Fibroblast of villous mesenchyme (primary cell): ENCODE measurements at places on chromosomes 12 and 14.

DNA sequence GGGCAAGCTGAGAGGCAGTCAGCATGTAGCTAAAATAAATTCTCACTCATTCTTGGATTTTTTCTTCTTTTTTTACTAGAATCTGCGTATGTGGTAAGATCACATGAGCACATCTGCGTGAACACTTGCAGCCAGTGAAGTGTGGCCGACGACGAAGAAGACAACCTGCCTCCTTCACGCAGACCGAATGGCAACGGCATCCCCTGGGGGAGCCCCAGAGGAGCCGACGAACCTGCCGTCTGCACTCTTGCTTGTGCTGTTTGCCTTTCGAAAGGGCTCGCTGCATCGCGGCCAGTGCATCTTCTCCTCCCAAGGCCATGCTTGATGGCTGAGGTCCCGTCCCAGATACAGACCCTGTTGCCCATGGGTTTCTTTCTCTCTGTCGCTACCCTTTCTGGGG is 113.8 kb downstream of the KCNK10 start:
- DNase-seq = no peak

DNA sequence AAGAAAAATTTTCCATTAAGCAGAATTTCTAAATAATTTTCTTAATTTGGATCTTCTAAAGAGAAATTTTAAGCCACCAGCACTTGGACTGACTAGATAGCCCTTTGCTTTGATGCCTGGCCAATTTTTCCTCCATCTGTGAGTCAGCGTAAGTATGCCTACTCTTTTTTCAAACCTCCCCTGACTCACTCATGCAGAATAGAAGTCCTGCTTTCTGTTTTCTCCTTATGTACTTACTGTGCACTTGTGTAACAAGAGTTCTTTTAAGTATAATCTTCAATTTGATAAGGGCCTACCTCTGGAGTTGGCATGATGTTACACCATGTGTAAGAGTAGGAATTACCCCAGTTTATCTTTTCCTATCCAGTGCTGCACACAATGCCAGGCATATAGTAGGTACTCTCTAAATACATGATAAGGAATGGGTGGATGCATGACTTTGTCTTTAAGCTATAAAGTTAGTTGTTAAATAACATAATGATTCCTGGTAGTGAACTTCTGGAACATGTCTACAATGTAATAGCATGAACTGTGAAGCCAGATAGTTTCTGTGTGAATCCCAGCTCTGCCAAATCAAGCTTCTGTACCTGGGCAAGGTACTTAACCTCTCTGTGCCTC is 329.6 kb downstream of the TMTC2 start:
- DNase-seq = peak; percentile 77

- DNase-seq = no peak
Observed at GRCh38 chr12:50112456-50113218, 601 bp downstream of the COX14 start.

- peak; percentile 65 for DNase-seq
Observed at GRCh38 chr14:89171168-89171567, 245.9 kb downstream of the FOXN3 start.

GRCh38 chr12:104464899-104465298 is 8.2 kb downstream of the CHST11 start:
- no peak for DNase-seq

DNA sequence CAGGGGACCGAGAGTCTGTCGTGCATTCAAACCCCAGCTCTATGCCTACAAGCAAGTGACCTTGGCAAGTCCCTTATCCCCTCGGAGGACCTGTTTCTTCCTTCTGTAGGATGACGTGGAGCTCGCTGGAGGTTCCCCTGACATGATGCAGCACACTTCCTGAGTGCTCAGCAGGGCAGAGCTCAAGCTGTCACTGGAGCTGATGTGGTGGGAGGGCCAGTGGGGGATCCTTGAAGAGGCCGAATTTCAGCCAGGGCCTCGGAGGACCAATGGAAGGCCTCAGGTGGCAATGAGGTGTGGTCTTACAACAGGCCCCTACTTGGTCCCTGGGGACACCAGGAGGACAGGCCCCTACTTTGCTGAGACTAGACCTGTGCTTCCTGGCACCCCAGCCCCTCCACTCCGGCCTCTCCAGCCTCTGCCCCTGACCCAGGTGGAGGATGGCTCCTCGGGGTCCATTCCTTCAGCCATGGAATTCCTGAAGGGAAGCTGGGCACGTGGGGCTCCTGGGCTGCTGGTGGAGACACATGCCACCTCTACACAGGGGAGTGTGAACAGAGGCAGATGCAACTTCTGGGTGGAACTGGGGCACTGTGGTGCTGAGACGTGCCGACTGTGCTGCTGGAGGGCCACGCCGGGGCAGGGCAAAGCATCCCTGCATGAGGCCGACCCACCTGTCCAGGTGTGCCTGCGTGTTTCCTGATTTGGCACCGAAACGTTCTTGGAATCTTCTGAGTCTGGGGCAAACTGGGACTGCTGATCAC is 18.7 kb upstream of the KIF26A start:
- no peak for DNase-seq

GRCh38 chr12:50533203-50533584 is 28.4 kb downstream of the DIP2B start:
- DNase-seq = no peak

- no peak for DNase-seq
Observed at GRCh38 chr14:60684203-60684602, 34.9 kb upstream of the SIX1 start.

DNA sequence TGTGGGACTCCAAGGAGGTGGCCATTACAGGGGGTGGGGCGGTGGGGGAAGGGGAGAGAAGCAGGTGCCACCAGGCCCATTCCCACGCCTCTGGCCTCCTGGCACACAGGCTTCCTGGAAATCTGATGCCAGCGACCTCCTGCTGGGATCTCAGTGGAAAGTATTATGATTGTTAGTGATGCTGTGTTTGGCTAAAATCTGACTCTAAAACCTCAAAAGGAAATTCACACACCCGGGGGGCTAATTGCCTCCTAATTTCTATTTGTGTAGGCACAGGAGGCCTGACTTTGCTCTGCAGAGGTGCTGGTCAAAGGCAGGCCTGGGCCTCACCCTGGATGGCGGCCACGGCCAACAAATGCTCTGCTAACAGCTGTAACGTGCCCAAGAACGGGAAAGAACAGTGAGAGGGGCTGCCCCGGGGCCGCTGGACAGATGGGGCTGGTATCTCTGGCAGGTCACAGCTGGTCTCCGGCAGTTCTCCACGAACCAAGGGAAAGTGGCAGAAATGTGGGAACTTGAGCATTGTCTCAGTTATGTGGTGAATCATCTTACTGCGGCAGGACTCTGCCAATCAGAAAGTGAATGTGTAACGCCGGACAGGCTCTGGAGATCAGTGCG is 14.3 kb downstream of the FAM181A start:
- peak; percentile 24 for DNase-seq

- no peak for DNase-seq
Observed at GRCh38 chr12:18521461-18521860, 216.4 kb downstream of the PLCZ1 start.

DNA sequence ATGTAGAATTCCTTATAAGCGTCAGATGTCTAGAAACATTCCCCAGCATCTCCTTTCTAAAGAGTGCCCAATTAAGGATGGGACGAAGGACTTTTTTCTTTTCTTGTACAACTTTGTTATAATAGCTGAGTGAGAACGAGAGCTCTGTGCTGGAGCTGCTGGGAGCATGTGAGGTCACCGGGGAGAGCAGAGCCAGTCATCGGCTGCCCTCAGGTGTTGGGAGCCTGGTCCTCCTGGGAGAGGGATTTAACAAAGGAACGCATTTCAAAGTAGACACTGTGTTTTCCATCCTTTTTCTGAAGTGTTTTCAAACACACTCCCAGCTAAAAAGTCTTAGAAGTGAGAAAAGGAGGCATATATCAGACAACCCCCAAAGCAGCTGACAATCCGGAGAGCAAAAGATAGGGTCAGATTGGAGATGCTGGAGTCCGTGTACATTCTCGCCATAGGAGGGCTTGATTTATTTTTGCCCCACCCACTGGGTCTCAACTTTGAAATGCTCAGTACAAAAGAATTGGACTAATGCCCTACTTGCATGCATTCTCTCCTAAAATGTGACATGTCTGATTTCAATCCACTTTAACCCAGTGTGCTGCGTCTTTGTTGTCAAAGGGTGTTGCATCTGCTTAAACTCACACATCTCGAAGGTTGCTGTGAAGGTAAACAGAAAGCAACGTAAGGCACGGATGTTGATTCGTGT is 50.8 kb upstream of the PIWIL1 start:
- no peak for DNase-seq

DNA sequence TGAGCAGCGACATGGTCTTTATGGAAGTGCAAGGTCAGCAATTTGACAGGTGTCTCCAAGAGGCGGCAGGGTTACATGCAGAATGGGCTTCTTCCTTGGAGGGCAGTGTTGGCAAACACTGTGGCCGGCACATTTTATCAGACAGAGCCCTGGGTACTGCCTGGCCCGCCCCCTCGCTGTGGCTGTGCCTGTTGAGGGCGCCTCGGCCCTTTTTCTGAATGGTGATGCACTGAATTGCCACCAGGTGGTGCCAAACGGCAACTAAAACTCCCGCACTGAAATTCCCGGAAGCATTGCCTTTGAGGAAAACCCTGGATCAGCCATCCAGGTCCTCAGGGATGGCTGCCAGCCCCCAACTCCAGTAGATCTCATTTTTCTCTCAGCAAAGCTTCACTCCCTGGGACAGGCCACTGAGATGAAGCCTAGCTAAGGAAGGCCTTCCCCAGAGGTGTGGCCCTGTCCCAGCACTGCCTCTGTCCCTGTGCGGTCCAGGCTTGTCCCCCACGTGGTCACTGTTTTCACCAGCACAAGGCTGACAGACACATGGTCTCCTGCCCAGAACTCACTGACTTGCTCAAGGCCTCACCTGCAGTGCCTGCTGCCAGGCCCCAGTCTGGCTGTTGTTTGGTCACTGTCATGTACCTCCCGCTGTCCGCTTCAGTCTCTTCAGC is 73.6 kb downstream of the TESC start:
- peak; percentile 67 for DNase-seq

- no peak for DNase-seq
Observed at GRCh38 chr14:23177181-23177580, 6.3 kb downstream of the SLC7A8 start.

GRCh38 chr12:63302269-63302940 is 151.4 kb upstream of the AVPR1A start:
- no peak for DNase-seq

DNA sequence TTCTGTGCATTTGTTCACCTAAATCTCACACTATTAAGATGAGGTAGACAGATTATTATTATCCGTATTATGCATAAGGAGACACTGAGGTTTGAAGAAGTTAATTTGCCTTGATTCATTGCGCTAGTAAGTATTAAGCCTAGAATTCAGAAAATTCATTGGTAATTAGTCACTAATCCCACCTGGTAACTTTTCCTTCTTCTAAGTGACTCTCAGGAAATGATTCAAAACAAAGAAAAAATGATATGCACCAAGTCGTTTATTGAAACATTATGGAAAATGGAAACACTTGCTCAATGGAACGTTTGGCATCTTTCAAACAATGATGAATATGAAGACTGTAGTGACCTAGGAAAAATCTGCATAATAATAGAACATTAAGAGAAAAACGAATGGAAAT is 15.2 kb downstream of the RFX4 start:
- DNase-seq = no peak
